ENCODE measurements at places on chromosomes 7 and 10.

- DNase-seq: no peak
Observed at GRCh38 chr7:42012786-42013360, 224.1 kb downstream of the GLI3 start.

DNA sequence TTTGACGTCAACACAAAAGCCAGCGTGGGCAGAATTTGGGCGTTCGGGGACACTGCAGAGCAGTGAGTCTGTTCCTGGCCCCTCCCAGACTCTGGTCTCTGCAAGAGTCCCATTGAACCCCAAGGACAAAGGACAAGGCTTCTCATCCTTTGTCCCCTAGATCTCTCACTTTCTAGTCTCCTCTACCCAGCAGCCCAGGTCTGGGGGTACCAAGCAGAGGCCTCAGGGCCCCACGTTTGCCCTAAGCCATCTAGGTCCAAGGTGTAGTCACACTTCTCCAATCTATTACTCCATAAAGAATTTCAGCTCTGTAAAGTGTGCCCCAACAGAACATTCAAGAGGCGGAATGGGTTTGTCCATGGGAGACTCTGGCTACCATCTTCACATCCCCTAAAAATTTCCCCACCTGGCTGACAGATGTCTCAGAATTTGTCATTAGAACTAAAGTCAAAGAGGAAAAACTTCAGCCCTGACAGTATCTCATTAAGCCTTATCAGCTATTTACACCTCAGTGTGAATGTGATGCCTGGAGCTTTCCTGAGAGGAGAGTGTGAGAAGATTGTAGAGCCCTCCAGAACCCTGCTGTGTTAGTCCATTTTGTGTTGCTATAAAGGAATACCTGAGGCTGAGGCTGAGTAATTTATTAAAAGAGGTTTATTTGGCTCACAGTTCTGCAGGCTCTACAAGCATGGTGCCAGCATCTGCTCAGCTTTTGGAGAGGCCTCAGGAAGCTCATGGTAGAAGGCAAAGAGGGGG, 81.4 kb upstream of the HABP2 start:
- no peak for DNase-seq

- peak; percentile 72 for DNase-seq
Observed at GRCh38 chr7:38107486-38107893, 70.6 kb upstream of the STARD3NL start.

GRCh38 chr7:146115851-146116520, 615 bp upstream of the CNTNAP2 start:
- peak; percentile 48 for DNase-seq

- DNase-seq: peak; percentile 28
Observed at GRCh38 chr7:18212758-18213157, 185.1 kb upstream of the PRPS1L1 start.

DNA sequence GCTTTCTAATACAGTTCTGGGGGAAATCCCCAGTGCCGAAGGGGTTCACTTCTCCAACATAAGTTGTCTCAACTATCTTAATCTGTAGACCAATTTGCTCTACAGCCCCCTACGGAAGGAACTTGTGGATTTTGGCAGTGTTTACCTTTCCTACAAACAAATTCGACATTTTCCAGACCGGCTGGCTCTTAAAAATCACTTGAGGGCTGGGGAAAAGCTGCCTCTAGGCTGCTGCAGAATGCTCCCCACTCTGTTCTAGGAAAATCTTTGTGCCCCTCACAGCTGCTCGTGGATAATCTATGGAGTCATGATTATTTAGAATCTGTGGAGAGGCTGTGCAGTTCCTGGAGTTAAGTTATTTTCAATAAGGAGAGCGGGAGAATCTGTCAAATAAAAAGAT, 474.6 kb upstream of the FZD8 start:
- no peak for DNase-seq

DNA sequence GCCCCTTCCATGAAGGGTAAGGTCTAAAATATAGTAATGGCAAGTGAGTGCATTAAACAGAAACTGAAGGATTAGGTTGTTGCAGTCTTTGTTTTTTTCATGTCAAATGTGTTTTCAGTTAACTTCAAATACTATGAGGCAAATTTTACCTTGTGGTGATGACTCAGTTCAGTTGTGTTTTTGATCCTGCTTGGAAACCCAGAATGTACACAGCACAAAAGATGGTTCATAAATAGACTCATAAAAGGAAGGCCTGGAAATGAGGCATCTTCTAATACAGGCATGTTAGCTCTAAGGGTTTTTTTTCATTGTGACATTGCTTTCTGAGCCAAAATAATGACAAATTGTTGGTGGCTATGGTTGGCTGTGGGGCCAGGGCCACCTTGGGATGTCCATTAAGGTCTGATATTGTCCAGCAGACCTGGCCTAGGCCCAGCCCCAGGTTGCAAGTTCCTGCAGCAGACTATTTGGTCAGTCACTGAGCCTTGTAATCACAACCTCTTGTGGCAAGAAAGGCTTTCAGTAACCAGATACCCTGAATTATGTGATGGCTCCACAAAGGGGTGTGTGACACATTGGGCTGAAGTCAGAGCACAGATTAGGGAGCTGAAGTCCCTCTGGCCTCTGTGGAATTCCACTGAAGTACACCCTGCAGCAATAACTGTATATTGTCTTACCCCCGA, 69.0 kb upstream of the SAMD8 start:
- DNase-seq: no peak

GRCh38 chr10:132508581-132509443, 28.8 kb upstream of the INPP5A start:
- no peak for DNase-seq

DNA sequence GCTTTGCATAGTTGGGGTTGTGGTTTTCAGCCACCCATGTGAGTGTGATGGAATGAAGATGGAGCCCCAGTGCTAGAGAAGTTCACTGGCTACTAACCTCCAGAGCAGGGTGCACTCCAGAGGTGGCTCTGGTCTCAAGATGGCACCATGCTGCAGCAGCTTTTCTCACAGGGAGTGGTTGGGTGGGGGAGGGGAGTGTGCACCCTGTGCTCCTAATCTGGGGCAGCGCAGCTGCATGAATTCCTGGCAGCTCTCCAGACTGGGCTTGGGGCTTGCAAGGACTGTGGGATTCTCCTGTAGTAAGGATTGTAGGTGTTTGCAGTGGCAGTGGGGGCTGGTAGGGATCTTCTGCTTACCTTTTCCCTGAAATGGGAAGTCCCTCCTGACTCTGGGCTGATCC, 23.7 kb downstream of the PHTF2 start:
- peak; percentile 44 for DNase-seq

DNA sequence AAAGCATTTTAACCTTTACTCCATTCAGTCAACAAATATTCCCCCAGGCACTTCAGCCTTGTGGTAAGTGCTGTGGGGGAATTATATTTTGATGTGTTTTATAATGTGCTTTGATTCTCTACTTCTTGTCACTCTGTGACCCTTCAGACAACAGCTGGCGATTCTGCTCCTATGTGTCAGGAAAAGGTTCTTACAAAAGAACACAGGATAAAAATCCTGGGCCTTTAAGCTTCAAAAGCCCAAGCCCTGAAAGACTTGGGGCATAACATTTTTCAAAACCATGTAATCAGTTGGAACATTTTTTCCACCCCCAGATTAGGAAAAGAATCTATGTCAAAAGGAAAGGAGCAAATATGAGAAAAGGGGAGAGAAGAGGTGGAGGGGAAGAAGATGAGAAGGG, 37.8 kb upstream of the LRRC17 start:
- DNase-seq: no peak

DNA sequence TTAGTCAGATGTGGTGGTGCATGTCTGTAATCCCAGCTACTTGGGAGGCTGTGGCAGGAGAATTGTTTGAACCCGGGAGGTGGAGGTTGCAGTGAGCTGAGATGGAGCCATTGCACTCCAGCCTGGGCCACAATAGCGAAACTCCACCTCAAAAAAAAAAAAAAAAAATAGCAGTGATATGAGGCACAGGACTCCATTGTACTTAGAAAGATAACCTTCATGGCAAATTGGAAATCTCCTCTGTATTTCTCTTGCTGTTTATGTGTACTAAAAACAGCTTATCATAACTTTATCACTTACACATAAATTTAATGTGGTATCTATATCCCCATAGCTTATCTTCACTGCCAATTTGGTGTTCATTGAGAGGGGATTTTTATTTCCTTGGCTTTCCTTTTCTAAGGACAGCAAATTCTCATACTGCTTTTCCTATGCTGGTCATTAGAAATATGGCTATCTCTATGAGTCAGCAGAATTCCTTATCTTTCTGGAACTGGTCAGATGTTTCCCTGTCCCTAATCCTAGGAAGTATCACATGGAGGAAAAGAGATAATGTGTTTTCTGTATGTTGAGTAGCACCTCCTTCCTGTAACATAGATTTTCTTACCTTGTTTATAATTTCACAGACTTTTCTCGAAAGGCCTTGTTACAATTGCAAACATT, 40.6 kb upstream of the ZEB1 start:
- no peak for DNase-seq

- no peak for DNase-seq
Observed at GRCh38 chr7:80027611-80028173, 106.9 kb upstream of the GNAI1 start.

DNA sequence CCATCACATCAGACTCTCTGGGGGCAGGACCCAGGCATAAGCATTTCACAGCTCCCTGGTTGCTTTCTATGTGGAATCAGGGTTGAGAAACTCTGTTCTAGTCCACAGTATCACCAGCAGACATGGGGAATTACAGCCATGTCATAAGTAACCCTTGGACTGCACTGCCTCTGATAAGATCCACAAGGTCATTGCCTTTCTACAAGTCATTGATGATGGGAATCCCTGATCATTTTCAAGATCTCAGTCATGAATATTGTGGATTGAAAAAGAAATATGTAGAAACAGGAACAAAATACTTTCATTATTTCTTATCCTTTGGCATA, 304.1 kb downstream of the KLF6 start:
- no peak for DNase-seq

DNA sequence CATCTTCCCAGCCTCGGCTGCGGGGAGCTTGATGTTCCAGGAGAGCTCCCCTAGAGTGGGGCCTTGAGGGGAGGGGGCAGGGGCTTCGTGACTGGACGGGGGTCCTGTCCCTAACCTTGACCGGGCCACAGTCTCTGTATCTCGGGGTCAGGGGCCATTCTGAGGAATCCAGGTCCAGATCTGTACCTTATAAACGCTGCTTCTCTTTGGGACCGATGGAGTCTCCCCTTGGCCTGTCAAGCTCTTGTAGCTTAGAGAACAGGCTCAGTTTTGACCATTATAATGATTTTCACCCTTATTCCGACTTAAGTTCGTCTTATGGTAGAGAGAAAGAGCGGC, 831 bp downstream of the ZKSCAN5 start:
- DNase-seq: no peak

DNA sequence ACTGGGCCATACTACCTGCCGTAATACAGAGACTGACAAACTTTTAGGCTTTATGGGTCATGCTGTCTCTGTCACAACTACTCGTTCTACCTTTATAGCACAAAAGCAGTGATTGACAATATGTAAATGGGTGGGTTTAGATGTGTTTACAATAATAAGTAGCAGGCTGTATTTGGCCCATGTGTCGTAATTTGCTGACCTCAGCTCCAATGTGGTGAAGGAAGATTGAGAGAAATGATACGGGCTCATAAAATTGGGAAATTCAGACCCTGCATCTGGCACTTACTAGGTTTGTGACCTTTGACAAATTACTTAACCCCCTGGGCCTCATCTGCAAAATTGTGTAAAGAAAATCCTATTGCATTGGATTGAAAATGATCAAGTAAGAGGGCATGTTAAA, 150.8 kb upstream of the NPSR1 start:
- DNase-seq: no peak

DNA sequence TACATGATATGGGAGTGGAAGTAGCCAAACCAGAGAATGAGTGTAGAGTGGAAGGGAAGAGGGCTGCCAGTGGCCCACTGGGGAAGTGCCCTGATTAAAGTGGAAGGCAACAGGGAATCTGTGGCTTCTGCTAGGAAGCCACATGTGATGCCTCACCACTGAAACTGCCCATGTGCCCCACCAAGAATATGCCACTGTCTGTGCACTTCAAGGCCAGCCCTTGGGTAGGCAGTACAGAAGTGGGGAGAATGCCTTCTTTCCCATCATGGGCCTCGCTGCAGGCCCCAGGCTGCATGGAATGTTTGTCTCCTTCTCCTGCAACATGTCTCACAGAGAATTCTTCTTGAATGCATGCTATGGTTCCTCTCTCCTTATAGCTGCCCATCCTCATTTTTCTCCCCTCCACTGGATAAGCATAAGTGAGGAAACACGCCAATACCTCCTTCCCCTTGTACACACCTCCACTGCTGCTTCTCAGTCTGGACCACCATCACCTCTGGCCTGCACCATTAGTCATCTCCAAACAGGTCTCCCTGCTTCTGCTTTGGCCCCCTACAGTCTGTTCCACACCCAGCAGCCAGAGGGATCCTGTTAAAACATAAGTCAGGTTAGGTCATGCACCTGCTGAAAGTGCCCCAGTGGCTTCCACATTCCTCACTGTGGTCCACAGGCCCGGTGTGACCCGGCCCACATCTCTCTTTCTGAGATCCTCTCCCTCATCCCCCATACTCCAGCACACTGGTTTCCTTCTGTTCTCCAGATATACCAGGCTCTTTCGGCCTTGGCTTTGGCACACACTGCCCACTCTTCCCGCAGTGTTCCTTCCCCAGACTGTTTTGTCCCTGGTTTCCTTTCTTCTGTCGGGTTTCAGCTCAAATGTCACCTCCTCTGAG, 37.1 kb downstream of the SNX10 start:
- no peak for DNase-seq

DNA sequence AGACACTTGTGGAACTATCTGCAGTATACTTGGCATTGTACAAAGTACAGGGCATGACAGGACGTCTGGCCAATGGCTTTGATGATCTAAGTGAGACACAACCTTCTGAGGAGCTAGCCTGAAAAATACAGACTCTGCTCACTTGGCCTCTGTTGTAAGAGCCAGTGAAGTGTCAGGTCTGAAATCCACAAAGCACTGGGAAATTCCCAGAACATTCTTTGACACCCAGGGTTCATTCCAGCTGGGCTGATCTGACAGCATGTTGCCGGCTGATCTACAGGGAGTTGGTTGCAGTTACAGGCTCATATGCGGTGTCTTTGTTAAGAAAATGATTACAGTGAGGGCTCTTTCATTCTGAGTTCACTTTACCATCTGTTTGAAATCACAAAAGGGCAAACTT, 354.6 kb downstream of the PHF14 start:
- DNase-seq: no peak

GRCh38 chr10:102122450-102122849, 2.3 kb upstream of the LDB1 start:
- no peak for DNase-seq

GRCh38 chr7:97430006-97430405, 301.9 kb upstream of the TAC1 start:
- no peak for DNase-seq

DNA sequence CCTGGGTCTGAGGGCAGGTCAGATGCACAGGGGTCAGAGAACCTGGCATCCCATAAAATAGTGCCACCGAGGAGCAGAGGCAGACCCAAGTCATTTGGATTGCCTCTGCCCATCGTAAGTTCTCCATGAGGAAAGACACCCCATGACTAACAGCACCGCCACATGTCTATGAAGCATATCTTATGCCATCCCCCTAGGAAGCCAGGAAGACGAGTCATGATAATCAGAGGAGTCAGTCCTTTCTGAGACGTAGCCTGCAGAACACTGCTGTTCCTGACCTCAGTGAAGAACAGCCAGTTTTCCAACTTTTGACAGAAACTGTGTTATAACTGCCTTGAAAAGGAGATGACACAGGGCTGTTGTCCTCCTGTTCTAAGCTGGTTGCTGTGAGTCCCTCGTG, 51.2 kb downstream of the INSYN2A start:
- DNase-seq: no peak
